ENCODE measurements at places on chromosomes 7 and 10.
A peak's percentile ranks its signal among the peaks of the same experiment; 100 is the strongest.

DNA sequence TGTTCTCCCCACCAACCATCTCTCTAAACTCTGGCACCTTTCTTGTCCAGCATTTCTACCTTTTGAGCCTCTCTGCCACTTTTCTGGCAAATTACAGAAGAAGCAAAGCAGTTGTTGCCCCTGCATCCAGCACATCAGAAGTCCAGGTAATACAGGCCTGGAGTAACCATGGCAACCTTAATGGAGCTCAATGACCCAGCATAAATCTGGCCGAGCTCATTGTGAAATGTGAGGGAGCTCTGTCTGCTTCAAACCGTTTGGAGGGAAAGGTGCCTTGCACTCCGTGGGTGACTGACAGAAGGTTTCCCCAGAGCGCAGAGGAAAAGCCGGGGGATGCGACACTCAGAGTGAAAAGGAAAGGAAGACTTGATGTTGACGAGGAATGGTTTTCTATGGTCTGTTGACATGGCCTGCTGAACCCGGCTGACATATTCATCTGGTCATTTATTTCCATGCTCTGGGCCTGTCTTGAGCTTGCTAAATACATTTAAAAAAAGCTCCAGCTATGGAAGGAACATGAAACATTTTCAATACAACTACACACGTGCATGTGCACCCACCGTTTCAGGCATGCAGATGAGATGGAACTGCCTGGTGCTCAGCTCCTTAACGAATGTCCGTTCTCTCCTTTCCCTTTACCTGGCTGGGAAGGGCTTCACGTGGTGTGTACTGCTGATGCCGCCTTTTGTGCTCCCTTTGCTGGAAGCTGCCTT lies 74.9 kb downstream of the ADRA2A start:
- no peak for DNase-seq

- no peak for DNase-seq
These were observed 44.5 kb downstream of the KCNMA1 start for GRCh38 chr10:77592946-77593636.

DNA sequence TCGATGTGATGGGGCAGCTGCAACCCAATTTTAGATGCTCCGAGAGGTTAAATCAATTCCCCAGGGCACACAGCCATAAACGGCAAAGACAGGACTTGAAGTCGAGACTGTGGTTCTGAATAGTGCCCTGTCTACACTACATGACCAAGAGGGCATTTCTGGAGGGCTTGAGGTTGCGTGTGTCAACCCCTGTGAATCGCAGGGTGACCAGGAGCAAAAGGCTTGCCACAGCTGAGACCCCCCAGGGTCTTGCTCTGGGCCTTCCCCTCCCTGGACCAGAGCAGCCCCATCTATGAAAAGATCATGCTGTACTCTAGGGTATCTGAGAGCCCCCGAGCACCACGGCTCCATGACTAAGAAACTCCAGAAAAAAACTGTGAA lies 26.8 kb upstream of the RASGEF1A start:
- no peak for DNase-seq

- no peak for DNase-seq
These were observed 338.1 kb upstream of the SEMA3C start for GRCh38 chr7:81256991-81257390.

DNA sequence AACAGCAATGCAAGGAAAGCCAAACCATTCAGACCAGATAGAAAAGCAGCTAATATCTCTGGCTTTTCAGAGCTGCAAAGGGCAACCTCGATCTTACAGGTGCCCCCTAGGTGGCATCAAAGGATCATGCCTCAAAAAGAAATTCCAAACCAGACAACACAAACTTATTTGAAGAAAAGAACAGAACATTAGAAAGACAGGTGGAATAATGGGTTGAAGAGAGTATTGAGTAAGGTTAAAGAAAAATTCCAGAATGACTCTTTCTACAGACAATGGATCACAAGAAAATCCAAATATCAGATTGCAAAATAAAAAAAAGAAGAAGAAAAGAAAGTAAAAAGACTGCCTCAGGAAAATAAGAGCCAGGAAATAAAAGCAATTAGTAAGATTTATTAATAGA lies 213.7 kb downstream of the ELMO1 start:
- DNase-seq: no peak

DNA sequence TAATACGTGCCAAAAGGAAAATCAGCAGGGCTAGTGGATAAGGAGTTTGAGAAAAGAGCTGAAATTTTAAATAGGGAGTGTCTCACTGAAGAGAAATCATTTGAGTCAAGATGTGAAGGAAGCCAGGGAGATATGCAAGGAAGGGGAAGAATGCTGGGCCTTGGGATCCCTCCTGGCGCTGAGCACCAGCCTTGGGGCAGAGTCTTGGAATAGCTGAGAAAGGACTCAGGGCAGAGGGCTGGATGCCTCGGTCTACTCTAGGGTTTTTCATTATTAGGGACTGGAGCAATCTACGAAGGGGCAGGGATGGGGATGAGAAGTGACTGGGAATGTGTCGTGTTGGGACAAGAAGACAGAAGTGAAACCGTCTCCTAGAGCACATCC lies 484 bp downstream of the ZWINT start:
- no peak for DNase-seq

- DNase-seq: no peak
These were observed 280.1 kb downstream of the TCF7L2 start for GRCh38 chr10:113230011-113230610.

DNA sequence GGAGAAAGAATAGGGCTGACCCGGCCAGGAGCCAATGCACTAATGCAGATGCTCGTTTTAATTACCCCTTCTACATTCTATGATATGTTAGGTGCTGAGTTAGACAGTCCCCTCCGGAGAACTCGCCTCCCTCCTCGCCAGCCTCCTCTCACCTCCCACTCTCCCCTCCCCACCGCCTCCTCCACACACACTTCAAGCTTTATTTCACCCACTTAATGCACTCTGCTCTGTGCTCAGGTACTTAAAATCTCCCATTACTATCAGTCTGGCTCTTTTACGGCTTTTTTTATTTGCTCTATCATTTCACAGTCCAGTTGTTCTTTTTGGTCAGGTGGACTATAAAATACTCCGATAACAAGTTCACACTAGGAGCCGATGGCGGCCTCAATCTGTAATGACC lies 231.6 kb downstream of the TEX36 start:
- DNase-seq: no peak

GRCh38 chr10:31083765-31084184 lies 52.1 kb upstream of the ZNF438 start:
- DNase-seq: peak; percentile 91

- no peak for DNase-seq
These were observed 59.8 kb downstream of the DNAJC1 start for GRCh38 chr10:21943633-21944265.

- no peak for DNase-seq
These were observed 30.7 kb upstream of the SH2D4B start for GRCh38 chr10:80506836-80507487.

DNA sequence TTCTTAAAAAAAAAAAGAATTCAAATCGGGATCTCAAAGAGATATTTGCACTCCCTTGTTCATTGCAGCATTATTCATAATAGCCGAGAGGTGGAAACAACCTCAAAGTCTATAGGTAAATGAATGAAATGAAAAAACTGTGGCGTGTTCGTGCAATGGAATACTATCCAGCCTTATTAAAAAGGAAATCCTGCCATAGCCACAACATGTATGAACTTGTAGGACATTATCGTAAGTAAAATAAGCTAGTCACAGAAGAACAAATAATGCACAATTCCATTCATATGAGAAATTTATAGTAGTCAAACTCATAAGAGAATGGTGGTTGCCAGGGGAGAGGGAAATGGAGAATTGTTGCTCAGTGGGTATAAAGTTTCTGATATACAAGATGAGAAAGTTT lies 37.9 kb downstream of the GRK5 start:
- no peak for DNase-seq

DNA sequence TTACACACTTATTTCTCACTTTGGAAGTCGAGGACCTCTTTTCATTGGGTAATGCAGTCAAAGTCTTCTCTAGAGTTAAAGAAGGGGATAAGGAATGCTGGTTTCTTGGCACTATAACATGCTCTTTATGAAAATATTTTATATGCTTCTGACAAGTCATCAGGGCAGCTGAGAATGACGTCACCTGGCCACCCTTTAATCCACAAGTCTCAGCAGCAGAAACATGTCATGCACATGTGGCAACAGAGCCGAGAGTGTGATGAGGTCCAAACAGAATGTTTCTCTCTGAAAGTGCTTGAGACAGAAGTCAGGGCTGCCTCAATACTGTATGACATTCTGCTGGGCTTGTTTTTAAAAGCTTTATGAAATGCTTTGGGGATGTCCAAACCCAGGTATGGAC lies 63.5 kb upstream of the C10orf90 start:
- DNase-seq: no peak

- no peak for DNase-seq
These were observed 434.4 kb upstream of the ZMIZ1 start for GRCh38 chr10:78634389-78634815.

DNA sequence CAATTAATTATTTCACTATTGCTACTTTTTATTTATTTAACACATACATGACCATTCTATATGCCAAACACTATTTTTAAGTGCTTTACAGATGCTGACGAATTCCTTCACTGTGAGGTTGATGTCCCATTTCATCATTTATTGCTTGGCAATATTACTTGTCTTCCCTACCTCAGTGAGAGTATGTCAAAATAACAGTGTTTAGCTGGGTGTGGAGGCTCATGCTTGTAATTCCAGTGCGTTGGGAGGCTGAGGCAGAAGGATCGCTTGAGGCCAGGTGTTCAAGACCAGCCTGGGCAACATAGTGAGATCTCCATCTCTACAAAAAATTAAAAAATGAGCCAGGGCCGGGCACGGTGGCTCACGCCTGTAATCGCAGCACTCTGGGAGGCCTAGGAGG lies 19.8 kb upstream of the MRC1 start:
- DNase-seq: no peak

DNA sequence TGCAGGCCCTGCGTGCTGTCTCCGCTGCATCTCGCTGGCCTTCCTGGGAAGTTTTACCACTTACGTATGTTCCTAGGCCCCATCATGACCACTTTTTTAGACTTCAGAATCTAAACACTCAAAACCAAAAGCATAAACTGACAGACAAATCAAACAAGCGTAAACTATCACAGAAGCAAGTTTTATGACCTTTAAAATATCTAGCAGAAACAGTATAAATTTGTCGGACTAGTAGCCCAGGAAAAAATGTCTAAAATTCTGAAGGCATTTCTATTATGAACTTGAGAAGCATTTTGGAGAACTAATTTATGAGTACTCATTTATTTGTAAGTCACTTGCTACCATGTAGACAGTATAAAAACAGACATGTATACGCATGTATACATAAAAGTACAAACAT lies 10.6 kb downstream of the LRRC27 start:
- DNase-seq: no peak

DNA sequence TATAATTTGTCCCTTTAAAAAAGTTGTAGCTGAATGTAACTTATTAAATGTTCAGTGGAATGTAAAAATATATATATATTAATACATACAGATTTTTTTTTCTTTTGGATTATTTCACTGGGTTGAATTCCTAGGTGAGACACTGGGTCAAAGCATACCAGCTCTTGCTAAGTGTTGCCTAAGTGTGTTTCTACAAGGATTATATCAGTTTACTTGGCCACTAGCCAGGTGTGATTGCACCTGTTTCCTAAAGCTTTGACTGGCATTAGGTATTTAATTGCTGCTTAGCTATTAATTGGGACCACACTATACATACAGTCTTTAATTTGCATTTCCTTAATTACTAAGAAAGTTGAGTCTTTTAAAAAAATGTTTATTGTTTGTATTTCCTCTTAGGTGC lies 5.5 kb upstream of the ELOVL3 start:
- no peak for DNase-seq

GRCh38 chr7:158710651-158711102 lies 6.1 kb upstream of the NCAPG2 start:
- peak; percentile 62 for DNase-seq

- no peak for DNase-seq
These were observed 1117.0 kb upstream of the LRRTM3 start for GRCh38 chr10:65808687-65809333.

DNA sequence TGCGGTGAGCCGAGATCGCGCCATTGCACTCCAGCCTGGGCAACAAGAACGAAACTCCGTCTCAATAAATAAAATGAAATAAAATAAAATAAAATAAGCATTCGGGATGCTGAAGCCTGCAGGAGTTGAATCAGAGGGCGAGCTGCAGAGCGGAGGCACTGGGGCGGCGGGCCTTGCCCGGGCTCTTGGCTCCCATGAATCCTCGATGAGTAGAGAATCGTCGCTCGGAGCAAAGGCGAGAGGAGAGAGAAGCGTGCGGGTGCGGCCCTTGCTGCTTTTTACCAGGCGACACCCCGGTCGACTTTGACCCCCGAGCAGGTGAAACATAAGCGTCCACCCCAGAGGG lies 168.3 kb downstream of the UBE2H start:
- no peak for DNase-seq

- DNase-seq: no peak
These were observed 171.2 kb downstream of the SUGCT start for GRCh38 chr7:40306025-40306424.

- no peak for DNase-seq
These were observed 39.0 kb upstream of the IFRD1 start for GRCh38 chr7:112411186-112411795.

GRCh38 chr10:122481296-122482056 lies 20.1 kb downstream of the HTRA1 start:
- DNase-seq: no peak

GRCh38 chr10:63757067-63757466 lies 235.9 kb downstream of the REEP3 start:
- DNase-seq: no peak

- no peak for DNase-seq
These were observed 853.9 kb downstream of the SORCS1 start for GRCh38 chr10:106310596-106310995.

- DNase-seq: no peak
These were observed 7.6 kb downstream of the ARL5B start for GRCh38 chr10:18666810-18667209.

- DNase-seq: no peak
These were observed 327.1 kb downstream of the BICC1 start for GRCh38 chr10:58839771-58840170.

GRCh38 chr7:38973760-38974159 lies 3.9 kb upstream of the POU6F2 start:
- DNase-seq: no peak

DNA sequence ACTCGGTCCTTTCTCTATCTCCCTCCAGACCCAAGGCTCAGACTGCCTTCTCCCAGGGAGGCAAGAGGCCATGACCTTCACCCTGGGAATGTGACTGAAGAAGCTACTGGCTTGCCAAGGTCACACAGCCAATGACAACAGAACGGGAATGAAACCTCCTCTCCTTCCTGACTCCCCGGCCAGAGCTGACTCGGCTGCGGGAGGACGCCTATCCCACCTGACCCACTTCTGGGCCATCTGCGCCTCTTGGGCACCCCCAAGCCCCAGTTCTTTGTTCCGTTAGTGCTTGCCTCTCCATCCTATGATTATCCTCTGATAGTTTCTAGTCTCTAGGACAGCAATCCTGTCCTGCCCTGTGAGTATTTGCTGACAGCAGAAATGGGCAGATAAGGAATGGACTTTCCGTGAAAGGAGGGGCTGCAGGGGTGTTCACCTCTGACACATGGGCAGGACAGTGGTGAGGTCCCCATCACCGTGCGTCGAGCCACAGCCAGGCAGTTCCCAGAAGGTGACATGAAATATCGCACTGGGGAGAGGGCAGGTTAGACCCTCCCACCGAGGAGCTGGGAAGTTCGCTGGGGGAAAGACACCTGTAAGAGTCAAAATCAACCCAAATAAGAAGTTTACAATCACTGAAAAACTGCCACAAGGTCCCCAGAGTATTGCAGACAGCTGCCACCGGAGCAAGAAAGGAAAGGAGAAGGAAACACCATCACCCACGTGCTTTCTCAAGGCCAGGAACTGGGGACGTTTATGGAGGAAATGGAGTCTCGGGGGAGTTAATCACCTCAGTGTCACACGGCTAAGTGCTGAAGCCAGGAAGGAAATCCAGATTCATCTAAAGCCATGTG lies 63.0 kb downstream of the INSIG1 start:
- DNase-seq: no peak
